Effector CD4-positive, alpha-beta T cell (primary cell): ENCODE measurements at places on chromosomes 1 and 21.

DNA sequence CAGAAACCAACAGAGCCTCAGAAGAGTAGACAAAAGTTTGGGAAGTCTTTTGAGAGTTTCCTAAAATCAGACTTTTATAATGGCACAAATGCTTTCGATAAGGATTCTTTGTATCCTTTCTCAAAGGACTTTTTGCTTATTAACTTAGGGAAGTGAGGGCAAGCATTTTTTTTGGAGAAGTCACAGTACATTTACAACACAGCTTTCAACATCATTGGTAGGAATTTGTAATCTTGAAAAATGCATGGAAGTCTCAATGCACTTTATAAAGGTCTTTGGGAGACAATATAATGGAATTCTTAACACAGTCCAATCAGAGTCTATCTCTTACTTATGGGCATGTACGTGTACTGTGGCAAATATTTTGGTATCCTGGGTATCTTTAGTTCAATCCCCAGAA is 325.8 kb upstream of the NR5A2 start:
- DNase-seq, result no peak

- DNase-seq, result no peak
These were observed 1882.4 kb downstream of the NCAM2 start for GRCh38 chr21:22880573-22880972.

- no peak for DNase-seq
These were observed 173.3 kb downstream of the FASLG start for GRCh38 chr1:172832006-172832725.

GRCh38 chr1:153578490-153578889 is 12.8 kb upstream of the S100A2 start:
- no peak for DNase-seq

GRCh38 chr1:78607334-78607927 is 12.8 kb upstream of the IFI44L start:
- no peak for DNase-seq

DNA sequence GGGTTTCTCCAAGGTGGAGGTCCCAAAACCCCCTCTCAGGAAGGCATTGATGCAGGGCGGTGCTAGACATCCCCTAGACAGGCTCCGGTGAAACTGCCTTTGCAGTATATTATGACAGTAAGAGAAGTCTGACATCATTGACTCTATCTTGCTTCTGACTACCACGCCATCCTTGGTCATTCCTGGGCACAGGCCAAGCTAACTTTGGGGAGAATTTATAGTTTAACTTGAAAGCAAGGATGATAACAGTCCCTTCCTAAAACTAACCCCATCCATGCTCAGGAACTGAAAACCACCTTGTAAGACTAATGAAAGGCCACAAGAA is 30.3 kb downstream of the RSPH1 start:
- no peak for DNase-seq

GRCh38 chr1:165162671-165163241 is 193.8 kb downstream of the LMX1A start:
- DNase-seq, result no peak

DNA sequence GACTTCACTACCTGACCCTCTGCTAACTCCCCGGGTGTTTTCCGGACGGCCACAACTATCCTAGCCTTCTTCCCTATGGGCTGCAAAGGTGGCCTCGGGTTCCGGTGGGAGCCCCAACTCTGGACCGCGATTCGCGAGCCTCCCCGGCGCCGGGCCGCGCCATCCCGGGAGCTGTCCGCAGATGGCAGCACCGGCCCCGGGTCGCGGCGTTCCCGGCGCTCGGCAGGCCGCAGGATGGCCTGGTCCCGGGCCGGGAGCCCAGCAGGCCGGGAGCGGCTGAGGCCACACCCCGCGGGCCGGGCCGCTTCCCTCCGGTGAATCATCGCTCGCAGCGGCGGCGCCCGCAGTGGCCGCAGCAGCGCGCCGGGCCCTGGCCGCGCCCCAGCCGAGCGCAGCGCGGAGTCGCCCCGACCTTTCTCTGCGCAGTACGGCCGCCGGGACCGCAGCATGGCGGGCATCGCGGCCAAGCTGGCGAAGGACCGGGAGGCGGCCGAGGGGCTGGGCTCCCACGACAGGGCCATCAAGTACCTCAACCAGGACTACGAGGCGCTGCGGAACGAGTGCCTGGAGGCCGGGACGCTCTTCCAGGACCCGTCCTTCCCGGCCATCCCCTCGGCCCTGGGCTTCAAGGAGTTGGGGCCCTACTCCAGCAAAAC is at the start of gene CAPN2:
TSS of gene CAPN2 (plus strand) at position 346 of the 656 bp plus-strand sequence. CDS start at position 448, 102 bp downstream.
- DNase-seq, result peak; percentile 47

DNA sequence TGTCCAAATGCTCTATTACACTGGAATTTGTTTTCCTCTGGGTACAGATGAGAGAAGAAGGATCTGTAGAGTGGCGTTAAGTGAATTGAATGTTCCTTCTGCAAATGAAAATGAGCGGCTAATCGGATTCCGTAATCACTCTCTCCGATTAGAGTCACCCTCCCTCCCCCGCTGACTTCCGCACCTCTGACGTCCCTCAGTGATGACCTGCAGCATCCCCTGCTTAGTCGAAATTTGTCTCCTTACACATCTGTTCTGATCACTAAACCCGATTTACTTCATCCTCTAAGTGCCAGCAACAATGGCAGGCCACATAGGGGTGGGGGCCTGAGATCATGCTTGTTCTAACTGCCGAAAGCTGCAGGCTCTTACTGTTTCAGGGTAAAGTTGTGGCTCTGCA is 378.7 kb downstream of the SEC16B start:
- no peak for DNase-seq

DNA sequence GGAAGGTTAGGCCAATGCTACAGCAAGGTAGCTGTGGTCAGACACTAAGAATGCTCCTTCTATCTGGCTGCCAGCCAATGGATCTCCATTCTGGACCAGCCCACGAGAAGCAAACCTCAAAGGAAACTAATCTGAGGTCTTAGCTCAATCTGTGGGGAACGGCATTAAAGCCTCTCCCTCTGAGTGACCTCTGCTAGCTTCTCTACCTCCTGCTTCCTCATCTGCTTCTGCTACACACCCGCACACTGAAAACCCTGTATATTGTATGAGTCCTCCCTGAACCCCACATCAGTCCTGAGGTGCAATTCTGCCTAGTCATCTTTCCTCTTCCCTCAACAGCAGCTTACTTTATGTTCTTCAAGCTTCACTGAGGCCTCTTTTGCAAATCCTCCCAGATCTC is 6.9 kb upstream of the GALE start:
- no peak for DNase-seq

DNA sequence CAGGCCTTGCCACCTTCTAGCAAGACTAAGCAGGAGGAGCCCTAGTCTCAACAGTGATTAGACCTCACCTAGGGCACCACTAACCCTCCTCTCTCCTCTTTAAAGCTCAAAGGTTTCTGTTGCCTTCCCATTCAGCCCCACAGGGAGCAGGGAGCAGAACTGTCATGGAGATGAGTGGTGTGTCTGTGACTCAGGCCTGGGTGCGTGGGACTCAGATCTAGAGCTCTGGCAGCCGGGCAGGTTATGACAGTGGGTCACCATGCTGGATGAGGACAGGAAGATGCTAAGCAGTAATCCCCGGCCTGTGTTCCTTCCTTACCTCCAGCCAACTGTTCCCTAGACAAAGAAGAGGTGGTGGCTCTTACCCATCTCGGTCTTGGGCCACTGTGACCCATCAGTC is 60.1 kb upstream of the COA6 start:
- no peak for DNase-seq

GRCh38 chr1:2501820-2502119 is 24.6 kb downstream of the PANK4 start:
- no peak for DNase-seq

DNA sequence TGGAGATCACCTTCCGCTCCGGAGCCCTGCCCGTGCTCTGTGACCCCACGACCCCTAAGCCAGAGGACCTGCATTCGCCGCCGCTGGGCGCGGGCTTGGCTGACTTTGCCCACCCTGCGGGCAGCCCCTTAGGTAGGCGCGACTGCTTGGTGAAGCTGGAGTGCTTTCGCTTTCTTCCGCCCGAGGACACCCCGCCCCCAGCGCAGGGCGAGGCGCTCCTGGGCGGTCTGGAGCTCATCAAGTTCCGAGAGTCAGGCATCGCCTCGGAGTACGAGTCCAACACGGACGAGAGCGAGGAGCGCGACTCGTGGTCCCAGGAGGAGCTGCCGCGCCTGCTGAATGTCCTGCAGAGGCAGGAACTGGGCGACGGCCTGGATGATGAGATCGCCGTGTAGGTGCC is 9.6 kb downstream of the SPATA46 start:
- DNase-seq, result no peak

GRCh38 chr1:56363007-56363770 is 216.2 kb downstream of the PLPP3 start:
- DNase-seq, result no peak

DNA sequence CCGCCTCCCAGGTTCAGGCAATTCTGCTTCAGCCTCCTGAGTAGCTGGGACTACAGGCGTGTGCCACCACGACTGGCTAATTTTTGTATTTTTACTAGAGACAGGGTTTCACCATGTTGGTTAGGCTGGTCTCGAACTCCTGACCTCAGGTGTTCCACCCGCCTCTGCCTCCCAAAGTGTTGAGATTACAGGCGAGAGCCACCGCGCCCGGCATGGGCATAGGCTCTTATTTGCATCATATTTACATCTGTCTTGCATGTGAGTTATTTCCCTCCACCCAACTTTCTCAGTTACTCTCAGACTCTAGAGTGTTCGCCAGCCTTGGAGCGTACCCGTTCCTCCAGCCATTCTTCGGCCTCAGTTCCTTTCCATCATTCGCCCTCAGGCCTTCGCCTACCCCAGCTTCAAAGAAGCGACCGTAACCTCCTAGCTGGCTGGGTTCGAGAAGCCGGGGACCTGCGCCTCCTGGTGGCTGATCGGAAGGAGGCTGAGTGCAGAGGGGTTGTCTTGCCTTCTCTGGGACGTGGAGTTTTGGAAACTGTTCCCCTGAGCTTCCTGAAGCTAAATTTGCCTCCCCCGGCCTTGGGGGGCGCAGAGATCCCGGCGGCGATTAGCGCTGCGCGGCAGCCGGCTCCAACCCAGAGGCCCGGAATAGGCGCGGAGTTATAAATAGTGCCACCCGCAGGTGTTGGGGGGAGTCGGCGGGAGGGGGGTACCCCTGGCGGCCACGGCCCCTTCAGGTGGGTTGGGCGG is 3.6 kb upstream of the ZBTB7B start:
- DNase-seq, result peak; percentile 39

DNA sequence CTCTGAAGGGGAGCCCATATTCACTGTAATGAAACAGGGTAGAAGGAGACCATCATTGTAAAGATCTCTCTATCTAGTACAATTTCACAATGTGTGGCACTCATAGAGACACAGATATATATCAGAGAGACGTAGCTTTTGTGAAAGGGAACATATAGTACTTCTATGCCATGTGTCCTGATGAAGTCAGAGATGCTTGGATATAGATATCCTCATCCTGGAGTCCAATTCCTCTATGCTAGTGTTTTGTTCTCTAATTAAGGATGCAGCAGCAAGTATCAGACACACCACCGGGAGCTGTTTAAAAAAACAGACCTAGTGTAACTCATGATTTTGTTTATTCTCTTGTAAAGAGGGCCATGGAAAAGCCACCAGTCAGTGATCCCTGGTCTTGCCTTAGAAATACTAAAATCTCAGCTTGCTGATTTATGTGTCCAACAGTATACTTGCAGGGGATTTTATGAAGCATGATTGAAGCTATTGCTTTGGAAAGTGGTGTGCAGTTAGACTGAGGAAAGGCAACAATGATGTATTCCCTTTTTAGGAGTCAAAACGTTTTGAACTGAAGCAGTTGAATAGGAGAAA is 2.5 kb downstream of the NCAM2 start:
- DNase-seq, result no peak

- no peak for DNase-seq
These were observed 899 bp upstream of the SLFNL1 start for GRCh38 chr1:41022424-41022823.

DNA sequence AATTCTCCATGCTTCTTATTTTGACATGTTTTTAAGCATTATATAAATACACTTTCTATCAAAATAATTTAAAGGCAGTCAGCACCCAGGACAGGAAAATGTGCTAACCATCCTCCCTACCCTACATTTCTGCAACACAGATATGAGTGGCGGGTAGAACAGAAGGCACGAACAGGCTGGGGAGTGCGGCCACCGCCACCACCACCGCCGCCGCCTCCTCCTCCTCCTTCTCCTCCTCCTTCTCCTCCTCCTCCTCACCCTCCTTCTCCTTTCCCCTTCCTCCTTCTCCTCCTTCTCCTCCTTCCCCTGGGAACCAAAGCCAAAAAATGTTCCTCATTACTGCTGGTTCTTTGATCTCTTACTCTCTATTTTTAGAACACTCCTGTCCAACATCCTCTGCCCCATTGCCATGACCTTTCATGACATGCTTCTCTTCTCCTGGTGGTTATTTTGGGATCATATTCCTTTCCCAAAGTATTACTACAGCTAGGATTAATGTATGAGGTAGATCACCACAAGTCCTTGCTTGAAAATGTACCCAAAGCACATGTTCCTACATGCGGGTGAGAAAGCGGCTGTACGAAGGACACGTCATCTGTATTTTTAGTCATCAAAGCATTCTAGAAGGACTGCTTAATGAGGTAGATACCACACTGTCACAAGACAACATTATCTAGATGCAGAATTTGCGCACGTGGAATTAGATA is 24.5 kb upstream of the CCN1 start:
- no peak for DNase-seq

DNA sequence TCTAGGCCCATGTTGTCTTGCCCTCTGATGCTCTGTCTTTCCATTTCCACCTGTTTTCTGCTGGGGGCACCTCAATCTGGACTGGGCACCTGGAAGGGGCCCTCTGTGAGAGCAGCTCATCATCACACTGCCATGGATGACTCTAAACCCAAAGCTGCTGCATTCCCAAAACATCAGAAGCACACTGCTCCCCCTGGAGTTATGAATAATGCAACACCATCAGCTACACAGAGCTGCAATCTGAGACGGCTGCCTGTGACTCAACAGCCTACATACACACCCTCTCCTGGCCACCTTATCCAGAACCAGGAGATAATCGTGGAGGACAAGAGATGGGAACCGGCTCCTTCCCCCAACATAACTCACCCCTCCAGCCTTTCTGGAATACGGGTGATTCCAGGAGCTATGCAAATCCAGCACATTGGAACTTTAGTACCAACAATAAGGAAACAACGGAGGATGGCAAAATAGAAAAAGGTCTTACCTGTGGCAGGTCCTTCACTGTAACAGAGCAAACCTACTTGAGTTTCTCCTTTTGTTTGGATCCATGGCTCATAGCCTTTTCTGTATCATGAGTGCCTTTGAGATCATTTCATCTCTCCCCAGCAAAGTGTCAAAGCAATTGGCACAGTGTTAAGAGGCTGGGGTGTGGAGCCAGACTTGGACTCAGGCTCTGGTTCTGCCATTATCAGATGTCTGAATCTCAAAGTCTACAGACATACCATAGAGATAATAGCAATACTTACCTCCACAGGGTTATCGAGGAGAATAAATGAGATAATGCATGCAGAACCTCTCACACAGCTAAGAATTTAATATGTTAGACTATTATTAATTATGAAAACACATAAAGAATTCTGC is 29.3 kb downstream of the AK2 start:
- DNase-seq, result no peak

GRCh38 chr1:47460040-47460439 is 22.2 kb downstream of the FOXD2 start:
- DNase-seq, result no peak

- DNase-seq, result no peak
These were observed 284.5 kb downstream of the NPHP4 start for GRCh38 chr1:5707566-5708345.

GRCh38 chr1:184802354-184803179 is 47.9 kb upstream of the EDEM3 start:
- no peak for DNase-seq

GRCh38 chr1:109256971-109257681 is 7.8 kb downstream of the CELSR2 start:
- no peak for DNase-seq

- DNase-seq, result no peak
These were observed 27.9 kb downstream of the OVAAL start for GRCh38 chr1:180586671-180587155.

- no peak for DNase-seq
These were observed 12.2 kb upstream of the PPIH start for GRCh38 chr1:42646056-42646455.
